Frontal cortex (tissue), 4 donors: ENCODE measurements at places on chromosomes 3 and 15. TPM values are rescaled to one million over a fixed set of nuclear protein-coding genes. Genes with fewer than 3 reads are reported as not detected.

GRCh38 chr3:4709341-4709740, 216.2 kb downstream of the ITPR1 start:
- no peak for DNase-seq

ASB14 gene
- under 0.01 TPM for total RNA-seq

DNA sequence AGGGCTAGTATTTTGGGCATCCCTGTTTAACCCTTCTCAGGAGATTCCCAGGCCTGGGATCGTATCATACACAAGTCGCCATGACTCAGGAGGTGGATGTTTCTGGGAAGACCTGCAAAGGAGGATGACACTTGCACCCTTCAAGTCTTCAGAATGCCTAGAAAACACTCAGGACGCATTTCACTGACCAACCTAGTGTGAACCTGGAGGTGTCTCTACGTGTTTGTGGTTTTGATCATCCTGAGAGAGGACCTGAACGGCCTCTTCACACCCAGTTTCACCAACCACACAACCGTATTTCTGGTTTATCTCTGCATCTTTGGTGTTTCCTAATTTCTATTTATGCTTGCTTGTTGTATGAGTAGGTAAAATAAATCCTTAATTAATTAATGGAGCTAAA, 2.8 kb upstream of the CLDND1 start:
- DNase-seq, result no peak

- DNase-seq, result no peak
These were observed 21.4 kb downstream of the FAH start for GRCh38 chr15:80174017-80174746.

- DNase-seq, result no peak
These were observed 11.1 kb downstream of the TLE3 start for GRCh38 chr15:70086636-70087035.

DNA sequence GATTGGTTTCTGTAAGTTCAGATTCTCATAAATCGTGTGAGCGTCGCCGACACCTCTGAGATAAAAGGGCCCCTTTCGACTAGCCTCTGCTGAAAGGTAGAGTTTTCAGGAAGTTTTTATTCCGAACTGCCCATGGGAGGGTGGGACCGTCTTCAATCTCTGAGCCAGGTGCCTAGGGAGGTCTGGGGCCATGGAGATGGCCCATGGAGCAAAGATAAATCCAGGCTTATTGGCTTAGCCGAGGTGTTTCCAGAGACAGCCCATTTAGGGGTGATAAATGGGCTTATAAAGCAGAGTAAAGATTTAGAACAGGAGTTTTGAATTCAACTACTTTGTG, 442 bp downstream of the QTRT2 start:
- DNase-seq, result no peak
